Stimulated activated CD4-positive, alpha-beta T cell treated with anti-CD3 and anti-CD28 coated beads, Interleukin-15, amount 100 ng/mL, for 48 hours (primary cell): ENCODE measurements at places on chromosomes 16 and 17.

DNA sequence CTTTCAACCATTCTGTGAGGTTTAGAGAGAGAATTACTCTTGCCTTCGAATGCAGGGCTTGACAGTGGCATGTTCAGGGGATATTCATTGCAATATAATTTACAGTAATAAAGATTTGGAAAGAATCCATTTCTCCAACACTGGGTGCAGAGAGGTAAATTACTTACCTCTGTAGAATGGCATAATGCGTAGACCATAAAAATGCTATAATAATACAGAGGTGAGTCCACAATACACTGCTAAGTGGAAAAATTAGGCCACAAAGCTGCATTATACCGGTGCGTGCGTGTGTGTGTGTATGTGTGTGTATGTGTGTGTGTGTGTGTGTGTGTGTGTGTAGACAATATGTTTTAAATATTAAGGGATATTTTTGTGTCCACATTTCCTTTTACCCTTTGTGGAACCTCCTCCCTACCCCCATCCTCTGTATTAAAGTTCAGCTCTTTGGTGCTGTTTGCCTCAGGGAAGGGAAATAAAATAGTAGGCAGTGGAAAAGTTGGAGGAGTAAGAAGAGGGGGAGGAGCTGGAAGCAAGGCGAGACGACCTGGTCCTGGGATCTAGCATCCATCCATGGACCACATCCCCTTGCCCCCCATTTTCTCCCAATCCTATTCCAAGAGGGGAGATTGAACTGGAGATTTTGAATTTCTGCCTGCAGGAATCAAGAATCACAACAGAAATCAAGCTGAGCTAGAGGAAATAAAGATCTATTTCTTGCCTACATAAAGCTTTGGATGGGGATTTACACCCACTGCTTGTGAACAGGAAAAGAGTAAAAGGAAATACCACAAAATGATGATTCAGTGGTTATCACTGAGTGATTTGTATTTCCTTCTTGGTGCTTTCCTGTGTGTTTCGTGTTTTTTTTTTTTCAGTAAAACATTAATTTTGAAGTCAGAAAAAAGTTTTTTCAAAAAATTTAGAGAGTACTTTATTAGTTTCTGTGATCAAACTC lies 124.8 kb downstream of the RGS9 start:
- DNase-seq: no peak

DNA sequence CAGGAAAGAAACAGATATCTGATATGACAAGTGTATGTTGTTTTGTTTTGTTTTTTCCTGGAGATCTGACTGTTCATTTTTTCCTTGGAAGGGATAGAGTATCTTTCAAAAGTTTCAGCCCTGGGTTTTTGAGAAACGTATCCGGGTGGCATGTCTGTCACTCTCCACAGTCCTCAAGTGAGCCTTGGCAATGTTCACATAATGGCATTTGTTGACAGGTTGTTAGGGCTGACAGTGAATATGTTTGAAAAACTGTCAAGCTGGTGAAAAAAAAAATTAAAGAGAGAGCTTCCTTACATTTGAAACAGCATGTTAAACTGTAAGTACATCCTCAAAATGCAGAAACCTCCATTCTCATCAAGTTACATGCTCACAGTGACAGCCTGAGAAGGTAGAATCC lies 113.0 kb upstream of the DYNLRB2 start:
- no peak for DNase-seq

- no peak for DNase-seq
These were observed 124.8 kb downstream of the ABCC1 start for GRCh38 chr16:16073891-16074881.

GRCh38 chr17:78432226-78433012 lies 54.0 kb downstream of the PGS1 start:
- no peak for DNase-seq

DNA sequence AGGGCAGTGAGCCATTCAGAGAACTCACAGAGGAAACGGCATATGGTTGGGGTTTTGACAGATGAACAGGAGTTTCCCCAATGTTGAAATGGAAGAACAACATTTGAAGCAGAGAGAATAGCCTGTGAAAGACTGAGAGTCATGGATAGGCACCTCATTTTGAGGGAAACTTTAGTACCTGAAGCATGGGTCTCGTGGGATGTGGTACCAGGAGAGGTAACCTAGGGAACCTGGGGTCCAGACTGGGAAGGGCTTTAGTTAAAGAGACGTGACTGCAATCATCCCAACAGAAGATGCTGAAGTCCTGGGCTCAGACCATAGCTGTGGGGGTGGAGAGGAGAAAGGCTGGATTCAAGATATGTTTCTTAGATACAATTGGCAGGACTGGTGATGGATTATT lies 137.8 kb upstream of the CCL2 start:
- no peak for DNase-seq

DNA sequence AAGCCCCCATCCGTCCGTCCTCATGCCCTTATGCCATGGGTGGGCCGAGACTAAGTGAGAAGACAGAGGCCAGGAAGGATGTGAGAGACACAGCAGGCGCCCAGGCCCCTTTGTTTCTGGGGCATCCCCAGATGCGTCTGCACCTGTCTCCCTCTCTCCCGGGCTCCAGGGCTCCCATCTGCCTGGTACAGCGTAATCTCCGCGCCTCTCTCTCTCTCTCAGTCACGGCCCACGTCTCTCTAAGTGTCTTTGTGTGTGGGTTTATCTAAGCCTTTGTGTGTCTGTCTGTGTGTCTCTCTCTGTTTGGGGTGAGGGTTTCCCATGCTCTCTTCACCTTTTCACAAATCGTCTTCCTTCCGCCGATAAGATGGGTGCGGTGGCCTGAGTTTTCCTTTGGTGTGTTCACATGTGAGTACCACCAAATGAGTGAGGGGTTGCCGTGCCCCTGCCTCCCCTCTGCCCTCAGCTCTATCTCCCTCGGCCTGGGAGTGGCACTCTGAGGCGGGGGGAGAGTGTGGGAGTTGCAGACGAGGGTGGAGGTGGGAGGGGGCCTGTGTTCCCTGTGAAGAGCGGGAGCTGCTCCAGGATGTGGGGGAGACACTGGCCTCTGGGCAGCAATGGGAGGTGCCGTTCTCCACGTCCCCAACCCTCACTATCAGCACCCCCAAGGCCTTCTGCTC lies 25.8 kb upstream of the ABCC3 start:
- no peak for DNase-seq

GRCh38 chr17:5122586-5123342 lies 6.9 kb downstream of the USP6 start:
- no peak for DNase-seq

DNA sequence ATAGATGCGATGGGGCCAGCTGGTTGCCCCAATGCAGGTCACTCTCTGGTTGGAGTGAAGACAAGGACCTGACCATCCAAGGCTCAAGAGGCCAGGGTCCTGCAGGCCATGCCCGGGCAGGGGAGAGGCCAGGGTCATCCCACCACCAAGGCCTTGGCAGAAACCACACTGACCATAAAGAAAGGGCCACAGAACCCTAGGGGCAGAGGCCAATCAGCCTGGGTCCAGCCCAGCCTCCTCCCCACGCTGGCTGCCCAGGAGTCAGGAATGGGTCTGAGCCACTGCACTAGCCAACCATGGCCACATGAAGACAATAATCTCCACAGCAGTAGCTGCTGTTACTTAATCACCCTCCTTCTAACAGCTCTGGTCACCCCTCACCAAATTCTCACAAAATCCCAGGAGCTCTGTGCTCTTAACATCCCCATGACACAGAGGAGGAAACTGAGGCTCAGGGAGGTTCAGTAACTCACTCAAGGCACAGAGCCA lies 10.2 kb upstream of the BCAR1 start:
- DNase-seq: no peak
